Smooth muscle cell of the coronary artery (primary cell): ENCODE measurements at places on chromosomes 16 and 17. TPM values are rescaled to one million over a fixed set of nuclear protein-coding genes. Genes with fewer than 3 reads are reported as not detected.

HAGHL gene
- 11.2 and 15.9 TPM in 2 replicates for total RNA-seq

NEURL4 gene
- 16.8 and 28.4 TPM in 2 replicates for total RNA-seq

PHAF1 gene
- 9.6 and 12.0 TPM in 2 replicates for total RNA-seq

SPATA20 gene
- total RNA-seq: 46.3 and 50.1 TPM in 2 replicates

NCOR1 gene
- 60.7 and 66.1 TPM in 2 replicates for total RNA-seq
